Type B pancreatic cell (in vitro differentiated cells): ENCODE measurements at places on chromosomes 1 and 21.

DNA sequence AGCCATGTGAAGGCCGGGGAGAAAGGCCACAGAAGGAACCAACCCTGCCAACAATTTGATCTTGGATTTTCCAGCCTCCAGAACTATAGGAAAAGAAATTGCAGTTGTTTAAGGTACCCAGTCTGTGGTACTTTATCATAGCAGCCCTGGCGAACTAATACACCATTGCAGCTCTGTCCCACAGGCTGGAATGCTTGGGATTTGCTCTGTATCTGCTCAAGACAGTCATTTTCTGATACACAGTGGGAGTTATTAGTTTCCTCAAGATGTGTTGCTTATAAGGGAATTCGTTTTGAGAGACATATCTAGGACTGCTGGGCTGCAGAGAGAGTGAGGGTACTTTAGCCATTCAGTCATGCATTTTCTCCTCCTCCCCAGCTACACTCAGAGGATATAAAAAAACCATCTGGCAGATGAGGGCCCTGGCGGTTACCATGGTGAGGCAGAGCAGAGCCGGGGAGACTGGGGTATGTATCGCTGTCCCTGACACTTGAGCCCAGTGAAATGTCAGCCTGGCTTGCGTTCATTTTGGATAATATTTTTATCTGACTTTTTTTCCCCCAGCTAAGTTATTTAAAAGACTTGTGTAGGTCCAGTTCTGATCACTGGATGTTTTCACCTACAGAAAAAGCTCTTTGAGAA is 104.6 kb downstream of the DIRAS3 start:
- no peak for DNase-seq

DNA sequence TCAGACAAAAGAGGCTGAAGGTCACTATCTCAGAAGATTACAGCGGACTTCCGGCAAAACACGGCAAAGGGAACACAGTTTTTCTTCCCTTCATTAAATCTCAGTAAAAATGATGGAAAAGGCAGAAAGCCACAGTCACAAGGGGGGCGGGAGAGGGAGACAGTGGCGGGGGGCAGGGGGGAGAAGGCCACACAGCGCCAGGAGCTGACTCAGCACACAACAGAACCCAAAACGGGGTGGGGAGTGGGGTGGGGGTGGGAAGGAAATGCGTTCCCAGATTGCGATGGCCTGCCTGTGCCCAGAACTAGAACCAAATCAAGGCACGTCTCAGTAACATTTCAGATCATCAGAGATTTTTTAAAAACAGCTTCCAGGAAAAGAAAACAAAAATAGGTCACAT is 13.4 kb downstream of the CFAP74 start:
- no peak for DNase-seq

- no peak for DNase-seq
Observed at GRCh38 chr1:166906647-166907046, 30.6 kb upstream of the TADA1 start.

DNA sequence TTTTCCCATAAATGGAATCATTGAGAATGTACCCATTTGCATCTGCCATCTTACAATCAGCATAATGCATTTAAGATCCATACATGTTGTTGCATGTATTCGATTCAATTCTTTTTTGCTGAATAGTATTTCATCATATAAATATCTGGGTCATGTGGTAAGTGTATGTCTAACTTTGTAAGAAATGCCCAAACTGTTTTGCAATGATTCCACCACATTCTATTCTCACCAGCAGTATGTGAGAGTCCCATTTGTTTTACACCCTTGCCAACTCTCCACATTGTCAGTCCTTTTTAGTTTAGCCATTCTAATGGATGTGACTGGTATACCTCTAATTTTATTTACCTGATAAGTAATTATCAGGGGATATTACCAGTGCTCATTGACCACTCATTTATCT is 115.8 kb upstream of the PBX1 start:
- DNase-seq: no peak

- no peak for DNase-seq
Observed at GRCh38 chr1:88421997-88422396, 262.1 kb upstream of the PKN2 start.

DNA sequence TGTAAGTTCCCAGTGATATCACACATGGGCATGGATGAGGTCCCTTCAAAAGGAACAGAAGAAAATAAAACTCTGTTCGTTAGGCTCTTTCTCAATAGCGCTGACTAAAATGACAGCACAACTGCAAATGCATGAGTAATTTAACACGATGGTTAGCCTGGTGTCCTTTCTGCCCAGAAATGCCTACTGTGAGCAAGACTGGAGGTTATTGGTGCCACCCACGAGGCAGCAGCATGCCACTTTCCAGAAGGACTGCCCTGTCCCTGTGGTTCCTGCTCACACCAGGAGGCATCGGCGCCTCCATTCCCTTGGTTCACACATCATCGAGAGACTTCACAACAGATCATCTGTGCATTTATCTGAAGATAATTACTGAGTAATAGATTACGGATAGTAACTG is 26.2 kb downstream of the VPS26C start:
- no peak for DNase-seq

- peak; percentile 65 for DNase-seq
Observed at GRCh38 chr1:226979115-226979516, 39.0 kb downstream of the COQ8A start.

- no peak for DNase-seq
Observed at GRCh38 chr1:234911787-234912186, 216.8 kb downstream of the TOMM20 start.

GRCh38 chr1:196661345-196661744 is 9.5 kb downstream of the CFH start:
- no peak for DNase-seq

DNA sequence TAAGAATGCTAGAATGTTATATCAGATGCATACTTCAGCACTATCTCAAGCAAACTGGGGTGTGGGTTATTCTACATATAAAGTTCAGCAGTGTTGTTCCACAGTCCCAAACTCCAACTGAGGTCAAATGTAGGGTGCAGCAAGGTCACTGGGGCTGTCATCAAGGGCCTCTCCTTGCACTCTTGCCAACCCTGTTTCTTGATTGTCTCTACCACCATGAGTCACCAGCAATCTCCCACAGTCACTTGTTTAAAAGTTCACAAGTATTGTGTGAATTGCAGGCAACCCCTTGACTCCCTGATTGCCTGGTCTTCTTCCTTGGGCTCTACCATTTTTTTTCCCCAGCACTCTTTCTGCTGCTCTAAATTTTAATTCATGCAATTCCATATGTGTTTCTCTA is 10.6 kb downstream of the METTL18 start:
- DNase-seq: no peak

GRCh38 chr1:236425031-236425663 is 31.1 kb downstream of the EDARADD start:
- DNase-seq: no peak

DNA sequence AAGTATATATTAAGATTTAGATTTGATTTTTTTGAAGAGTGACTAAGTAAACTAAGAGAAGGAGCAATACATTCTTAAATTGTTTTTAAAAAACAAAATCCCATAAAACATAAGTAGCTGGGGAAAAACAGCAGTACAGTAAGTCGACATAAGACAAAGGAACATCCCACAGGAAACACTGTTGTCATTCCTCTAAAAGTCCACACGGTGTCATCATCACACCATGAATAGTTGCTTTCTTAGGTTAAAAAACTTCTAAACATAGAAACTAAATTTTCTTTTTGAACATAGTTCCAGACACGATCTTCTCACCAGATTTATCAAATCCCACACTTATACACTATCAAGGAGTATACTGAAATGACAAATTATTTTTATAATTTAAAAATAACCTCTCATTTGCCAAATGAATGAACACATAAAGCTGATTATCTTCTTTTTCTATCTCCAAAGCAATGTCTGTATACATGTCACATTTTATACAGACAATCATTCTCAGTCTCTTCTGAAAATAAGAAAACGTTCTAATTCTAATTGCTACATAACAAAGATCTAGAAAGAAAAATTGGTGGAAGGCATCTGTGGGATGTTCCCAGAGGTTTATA is 15.8 kb downstream of the ODF2L start:
- no peak for DNase-seq

DNA sequence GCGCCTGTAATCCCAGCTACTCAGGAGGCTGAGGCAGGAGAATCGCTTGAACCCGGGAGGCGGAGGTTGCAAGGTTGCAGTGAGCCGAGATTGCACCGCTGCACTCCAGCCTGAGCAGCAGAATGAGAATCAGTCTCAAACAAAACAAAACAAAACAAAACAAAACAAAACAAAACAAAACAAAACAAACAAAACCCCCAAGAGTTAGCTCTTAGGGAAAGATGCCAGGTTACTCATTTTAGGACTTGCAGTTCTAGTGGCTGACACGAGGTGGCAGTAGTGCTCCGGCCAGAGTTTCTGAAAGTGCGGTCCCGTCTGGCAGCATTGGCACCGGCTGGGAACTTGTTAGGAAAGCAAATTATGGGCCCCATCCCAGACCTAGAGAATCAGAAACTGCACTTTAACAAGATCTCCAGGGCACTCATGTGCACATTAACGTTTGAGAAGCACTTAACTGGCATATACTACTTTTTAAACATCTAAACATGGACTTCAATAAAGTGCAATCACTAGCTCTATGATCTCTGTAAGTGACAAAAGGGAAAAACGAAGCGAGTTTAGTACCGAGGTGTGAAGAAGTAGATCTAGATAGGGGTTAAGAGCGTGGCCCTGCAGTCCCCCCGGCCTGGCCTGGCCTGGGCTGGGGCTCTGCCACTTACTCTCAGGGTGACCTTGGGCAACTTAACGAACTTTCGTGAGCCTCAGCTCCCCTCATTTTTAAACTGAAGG is 41.9 kb upstream of the TNFRSF1B start:
- DNase-seq: peak; percentile 83

- no peak for DNase-seq
Observed at GRCh38 chr1:184747089-184747955, 7.3 kb downstream of the EDEM3 start.

DNA sequence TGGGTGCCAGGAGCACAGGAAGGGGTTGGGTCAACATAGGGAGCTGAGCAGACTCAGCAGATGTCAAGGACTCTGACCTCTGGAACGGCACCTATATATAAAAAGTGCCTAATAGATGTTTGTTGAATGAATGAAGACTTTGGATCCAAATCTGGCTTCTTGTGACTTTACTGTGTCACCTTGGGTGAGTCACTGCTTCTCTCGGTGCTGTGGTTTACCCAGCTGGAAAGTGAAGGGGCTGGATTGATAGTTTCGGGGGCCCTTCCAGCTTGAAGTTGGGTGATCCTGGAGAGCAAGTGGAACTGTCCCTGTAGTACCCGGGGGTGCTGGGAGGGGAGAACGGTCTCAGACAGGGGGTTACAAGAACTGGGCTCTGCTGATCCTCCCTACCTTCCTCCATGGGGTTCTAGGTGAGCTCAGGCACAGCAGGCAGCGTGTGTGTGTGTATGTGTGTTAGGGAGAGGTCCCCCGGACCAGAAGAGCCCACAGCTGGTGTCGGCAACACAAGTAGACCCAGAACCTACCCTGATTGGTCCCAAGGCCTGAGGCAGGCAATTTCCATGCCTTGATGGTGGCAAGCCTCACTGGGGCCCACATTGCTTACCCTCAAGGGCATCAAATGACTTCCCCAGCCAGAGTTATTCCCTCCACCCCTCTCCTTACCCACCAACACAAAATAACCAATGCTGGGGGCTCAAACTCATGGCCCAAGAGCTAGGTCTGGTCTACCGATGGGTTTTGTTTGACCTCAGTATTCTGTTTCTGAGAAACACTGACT is 5.5 kb upstream of the PADI1 start:
- DNase-seq: peak; percentile 52
